8988T (cell line): ENCODE measurements at places on chromosomes 2 and 18.

DNA sequence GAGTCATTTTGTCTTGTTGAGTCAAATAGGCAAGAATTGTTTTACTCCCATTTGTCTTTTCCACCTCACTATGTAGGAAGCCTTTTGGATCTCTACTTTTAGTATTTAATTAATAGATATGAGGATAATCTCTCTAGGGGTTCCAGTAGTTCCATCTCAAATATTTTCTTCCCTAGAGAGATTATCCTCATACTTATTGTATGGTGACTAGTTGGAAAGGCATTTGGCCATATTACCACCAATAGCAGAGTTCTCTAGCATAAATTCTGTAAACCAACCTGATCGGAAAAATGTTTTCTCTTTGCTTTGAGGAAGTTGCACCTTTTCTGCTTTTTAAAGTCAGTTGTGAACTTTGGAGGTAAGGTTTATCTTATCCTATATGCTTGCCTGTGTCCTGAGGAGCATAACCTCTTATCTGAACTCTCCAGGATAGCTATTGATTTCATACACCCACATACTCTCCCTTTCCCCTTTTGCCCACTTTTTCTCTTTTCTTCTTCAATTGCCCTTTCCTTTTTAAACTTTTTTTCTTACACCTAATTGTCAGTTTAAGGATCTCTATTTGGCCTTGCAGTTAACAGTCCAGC, 100.8 kb downstream of the GALNT1 start:
- DNase-seq = no peak

DNA sequence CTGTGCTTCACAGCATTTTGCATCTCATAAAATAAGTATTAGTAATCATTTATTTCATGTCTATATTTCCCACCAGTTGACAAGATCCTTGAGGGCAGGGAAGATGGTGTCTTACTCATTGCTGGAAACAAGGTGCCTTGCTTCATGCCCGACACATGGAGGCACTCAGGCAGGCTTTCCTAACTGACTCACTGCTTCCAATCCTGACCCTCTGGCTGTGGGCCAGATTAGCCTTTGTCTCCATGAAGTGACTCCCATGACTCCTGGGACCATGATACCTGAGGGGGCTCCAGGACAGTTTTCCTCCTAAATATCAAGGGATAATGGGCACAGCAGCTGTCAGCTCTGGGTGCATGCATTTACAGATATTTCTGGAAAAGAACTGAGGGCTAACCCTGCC, 275.1 kb downstream of the AGPS start:
- DNase-seq = no peak

DNA sequence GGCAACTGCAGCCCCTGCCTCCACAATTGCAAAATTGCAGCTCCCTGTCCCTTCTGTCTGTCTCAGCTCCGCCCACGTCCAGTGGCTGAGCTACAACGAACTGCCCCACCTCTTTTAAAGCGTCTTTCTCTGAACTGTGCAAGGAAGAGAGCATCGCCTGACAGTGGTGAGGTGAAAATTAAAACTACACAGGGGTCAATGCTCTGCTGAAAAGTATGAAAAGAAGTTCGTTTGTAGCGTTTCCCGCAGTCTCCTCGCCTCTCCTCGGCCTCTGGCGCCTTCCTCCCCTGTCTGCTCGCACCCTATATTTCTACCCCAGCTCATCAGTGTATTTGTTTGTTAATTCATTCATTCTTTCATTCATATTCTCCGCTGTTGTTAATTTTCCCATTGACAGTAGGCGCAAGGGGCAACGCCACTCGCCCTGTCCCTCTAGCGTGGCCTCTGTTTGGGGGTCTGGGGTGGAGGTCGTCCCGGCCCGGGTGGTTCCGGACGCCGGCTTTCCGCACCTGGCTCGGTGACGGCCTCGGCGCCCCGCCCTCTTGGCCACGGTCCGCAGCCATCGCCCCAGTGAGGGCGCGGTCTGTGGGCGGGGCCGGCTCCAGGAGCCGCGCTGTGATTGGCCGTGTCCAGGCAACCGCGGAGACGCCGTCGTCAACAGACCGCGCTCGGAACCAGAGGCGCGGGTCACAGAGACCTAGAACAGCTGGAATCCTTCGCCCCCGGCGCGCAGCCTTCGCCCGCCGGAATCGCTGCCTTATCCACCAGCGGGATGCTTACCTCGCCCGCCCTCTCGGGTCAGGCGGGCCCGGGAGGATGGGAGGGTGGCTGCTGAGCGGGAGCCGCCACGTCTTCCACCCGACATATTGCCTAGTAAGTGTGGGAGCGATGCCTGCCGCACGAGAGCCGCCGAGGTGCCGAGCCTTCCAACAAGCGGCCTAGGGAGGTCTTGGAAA, at the start of gene VWA3B:
Gene VWA3B (plus strand): TSS at position 677 of the 956 bp plus-strand sequence. CDS start 5,926 bp downstream, outside the sequence.
- peak; percentile 74 for DNase-seq

DNA sequence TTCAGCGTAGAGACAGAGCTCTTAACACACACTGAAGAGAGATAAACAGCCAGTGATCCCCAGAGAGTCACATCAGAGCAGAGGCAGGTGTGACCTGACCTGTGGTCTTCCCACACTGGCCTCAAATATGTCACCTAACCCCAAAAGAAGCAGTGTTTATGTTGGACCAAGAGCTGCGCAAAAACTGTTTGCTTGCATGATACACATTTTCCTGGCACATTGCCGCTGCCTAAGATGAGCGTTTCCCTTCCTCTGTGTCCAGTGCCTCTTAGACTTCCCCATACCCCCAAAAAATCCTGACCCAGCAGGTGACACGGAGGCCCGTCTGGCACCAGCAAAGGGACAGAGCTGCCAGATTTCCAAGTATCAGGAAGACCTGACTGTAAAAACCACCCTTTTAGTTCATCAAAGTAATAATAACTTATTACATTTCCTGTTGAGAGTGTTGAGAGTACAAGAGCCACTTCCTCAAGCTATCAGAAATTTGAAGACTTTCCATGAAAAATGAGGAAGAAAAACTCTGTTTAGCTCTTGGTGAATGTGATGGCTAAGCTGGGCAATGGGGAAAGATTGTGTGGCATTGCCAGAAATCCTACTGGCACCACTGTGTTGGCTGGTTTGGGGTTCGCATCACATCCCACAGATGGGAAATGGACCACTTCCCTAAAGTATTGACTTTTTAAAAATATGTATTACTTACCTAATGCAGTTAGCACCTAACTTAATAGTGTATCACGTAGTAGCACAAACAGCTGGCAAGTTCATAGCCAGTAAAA, 6.7 kb downstream of the TNFRSF11A start:
- DNase-seq = no peak

- DNase-seq = no peak
Observed at GRCh38 chr2:200795028-200795440, 16.7 kb upstream of the BZW1 start.

- DNase-seq = no peak
Observed at GRCh38 chr2:216652566-216652965, 19.3 kb downstream of the IGFBP2 start.

GRCh38 chr2:224221455-224221913, 180.4 kb downstream of the FAM124B start:
- peak; percentile 17 for DNase-seq

DNA sequence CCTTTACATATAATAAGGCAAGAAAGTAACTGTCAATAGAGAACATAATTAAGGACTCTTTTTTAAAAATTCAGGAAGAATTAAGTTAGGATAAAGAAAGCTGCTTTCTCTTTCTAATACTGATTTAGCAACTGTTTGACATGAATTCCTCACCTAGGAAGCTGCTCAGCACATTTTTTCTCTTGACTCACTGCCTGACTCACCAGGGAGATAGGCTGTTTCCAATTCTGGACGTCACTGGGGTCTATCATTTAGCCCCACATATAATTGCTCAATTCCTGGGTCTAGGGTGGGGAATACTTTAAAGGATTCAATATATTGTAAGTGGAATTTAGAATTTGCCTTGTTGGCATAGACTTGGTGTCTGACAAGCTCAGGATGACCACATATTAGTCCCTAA, 50.8 kb upstream of the UGP2 start:
- DNase-seq = no peak

DNA sequence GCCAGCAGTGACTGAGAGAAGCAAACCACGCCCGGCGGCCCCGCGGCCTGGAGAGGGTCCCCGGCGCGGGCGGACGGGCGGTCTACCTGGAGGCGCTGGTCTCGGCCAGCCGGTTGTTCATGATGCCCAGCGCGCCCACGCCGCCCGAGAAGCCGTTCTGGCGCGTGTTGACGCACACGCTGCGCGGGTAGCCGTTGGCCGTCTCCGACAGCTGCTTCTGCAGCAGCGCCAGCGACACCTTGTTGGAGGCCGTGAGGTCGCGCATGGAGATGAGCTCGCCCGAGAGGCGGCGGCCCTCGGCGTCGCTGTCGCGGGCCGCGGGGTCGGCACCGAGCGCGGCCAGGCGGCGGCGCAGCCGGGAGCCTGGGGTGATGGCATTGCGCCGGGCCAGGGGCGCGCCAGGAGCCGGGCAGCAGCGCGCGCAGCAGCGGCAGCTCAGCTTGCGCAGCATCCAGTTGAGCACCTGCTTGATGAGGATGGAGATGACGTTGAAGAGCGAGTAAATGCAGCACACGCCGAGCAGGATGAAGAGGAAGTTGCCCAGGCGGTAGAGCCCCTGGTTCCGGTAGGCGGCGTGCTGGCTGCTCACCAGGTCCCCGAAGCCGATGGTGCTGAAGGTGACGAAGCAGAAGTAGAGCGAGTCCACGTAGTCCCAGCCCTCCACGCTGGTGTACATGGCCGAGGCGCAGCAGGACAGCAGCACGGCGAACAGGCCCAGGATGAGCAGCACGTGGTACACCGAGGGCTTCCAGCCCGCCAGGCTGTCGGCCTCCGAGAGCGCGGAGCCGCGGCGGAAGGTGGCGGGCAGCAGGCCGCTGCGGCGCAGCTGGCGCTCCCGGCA, 118.1 kb downstream of the MSH2 start:
- peak; percentile 75 for DNase-seq

DNA sequence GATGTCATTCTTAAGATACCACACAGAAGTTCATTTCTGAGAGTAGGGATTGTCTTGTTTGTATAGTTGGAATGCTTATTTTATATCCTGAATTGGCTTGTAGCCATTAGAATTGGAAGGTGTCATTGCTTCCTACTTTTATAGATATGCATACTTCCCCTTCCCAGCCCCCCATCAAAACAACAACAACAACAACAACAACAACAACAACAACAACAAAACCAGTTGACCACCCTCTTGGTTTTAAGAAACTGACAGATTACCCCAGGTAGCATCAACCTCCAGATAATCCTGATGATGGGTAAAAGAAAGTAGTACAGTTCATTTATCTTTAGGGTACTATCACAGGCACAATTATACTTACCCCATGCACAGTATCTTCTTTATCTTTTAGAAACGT, 20.0 kb downstream of the PHLPP1 start:
- no peak for DNase-seq

DNA sequence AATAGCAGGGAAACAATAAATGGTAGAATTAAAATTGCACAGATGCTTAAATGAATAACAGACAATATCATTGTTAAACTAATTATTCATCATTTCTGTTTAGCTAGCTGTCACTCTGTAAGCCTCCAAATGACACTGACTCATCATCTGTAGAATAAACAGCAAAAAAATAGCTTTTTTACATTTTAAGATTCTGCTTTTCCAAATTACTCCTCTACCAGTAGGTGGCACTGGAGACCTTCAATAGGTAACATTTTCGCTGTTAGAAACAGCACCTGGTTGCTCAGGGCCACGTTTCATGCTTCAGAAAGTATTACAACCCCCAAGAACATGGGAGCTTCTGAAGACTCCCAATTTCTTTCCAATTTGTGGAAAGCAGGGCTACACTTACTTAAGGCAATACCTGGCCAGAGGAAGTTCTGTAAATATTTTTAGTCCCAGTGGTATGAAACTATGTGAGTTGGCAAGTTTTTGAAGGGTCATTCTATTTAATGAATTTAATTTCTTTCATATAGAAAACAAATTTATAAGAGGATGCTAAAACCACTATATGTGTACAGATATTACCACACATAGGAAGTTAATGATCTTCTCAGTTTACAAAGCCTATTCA, 45.4 kb downstream of the TTN start:
- peak; percentile 7 for DNase-seq

DNA sequence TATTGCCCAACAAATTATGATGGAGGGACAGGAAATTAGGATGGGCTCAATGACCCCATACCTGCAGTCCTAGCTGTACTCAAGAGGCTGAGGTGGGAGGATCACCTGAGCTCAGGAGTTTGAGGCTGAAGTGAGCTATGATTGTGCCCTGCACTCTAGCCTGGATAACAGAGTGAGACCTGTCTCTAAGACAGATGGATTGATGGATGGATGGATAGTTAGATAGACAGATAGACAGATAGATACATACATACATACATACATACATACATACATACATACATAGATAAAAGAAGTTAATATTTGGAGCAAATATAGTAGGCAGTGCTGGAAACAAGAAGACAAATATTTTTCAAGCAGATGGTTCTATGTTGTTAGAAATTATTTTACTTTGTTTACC, 78.1 kb upstream of the PROKR1 start:
- no peak for DNase-seq

DNA sequence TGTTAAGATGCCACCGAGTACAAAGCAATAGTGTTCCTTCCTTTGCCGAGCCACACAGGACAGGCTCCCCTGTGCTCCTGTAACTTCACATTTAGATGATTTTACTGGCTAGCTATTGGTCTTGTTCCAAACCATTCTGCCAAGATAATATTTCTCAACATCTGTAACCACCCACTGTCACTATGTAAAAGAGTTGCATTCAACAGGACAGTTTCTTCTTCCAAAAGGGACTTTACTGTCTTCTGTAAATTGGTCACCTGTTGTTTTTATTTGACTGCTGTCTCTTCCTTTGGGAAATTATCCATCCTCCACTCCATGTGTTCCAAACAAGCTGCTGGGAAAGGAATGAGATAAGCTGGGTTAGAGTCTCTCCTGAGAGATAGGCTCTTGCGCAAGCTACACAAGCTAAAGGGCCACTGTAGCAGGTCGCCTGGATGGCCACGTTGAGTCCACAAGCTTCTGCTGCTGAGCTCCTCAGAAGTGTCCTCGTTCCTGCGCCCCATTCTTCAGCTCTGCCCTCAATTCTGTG, 14.4 kb upstream of the BZW1 start:
- no peak for DNase-seq

DNA sequence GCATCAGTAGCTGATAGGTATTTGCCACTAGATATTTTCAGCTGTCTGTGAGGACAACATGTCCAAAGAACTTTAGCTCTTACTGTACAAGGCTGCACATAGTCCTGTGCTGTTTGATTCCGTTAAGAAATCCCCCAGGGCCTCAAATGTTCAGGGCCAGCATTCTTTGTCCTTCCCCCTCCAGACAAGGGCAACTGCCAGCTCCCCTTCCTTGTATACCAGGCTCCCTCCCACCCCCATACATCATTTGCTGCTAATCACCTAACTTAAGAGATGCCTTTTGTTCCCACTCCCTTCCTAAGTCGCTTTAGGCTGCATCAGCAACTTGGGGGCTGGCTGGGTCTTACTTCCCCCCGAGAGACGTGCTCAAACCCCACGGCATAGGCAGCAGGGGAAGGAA, 138.7 kb downstream of the CDH20 start:
- DNase-seq = no peak
